ENCODE measurements at places on chromosomes 1 and 21. TPM values are rescaled to one million over a fixed set of nuclear protein-coding genes. Genes with fewer than 3 reads are reported as not detected.

ARHGEF16 gene
- 0.08 TPM for total RNA-seq

ACTA1 gene
- total RNA-seq = not detected

LCE2B gene
- not detected for total RNA-seq

LRRC42 gene
- total RNA-seq = 19.1 TPM

AQP10 gene
- not detected for total RNA-seq

DIO1 gene
- not detected for total RNA-seq

BRDT gene
- not detected for total RNA-seq

PDE9A gene
- 7.4 TPM for total RNA-seq

DPM3 gene
- 66.8 TPM for total RNA-seq

IQGAP3 gene
- 24.9 TPM for total RNA-seq

PLEKHN1 gene
- 3.8 TPM for total RNA-seq

LCE1D gene
- not detected for total RNA-seq

TCHHL1 gene
- total RNA-seq = not detected

CATSPERE gene
- total RNA-seq = 0.58 TPM

COL11A1 gene
- total RNA-seq = not detected

RNF19B gene
- total RNA-seq = 17.9 TPM

SMIM11 gene
- total RNA-seq = 16.7 TPM

CHIT1 gene
- total RNA-seq = 0.19 TPM

BARHL2 gene
- not detected for total RNA-seq

AMY1C gene
- total RNA-seq = not detected

SERPINC1 gene
- total RNA-seq = not detected

CD53 gene
- total RNA-seq = 546 TPM

TMPRSS15 gene
- not detected for total RNA-seq

BEST4 gene
- total RNA-seq = 0.65 TPM

TNNI3K gene
- total RNA-seq = not detected

UAP1 gene
- total RNA-seq = 14.8 TPM

KRTAP15-1 gene
- total RNA-seq = not detected

KCNA3 gene
- total RNA-seq = 84.1 TPM

TFF2 gene
- total RNA-seq = not detected

FAAH gene
- total RNA-seq = 3.5 TPM

FAM72C gene
- total RNA-seq = 7.3 TPM

LAD1 gene
- not detected for total RNA-seq

ABCA4 gene
- total RNA-seq = not detected

ATP6V1G3 gene
- total RNA-seq = not detected

UTP11 gene
- total RNA-seq = 24.1 TPM

MYOG gene
- not detected for total RNA-seq

RWDD3 gene
- 16.1 TPM for total RNA-seq

CBR1 gene
- total RNA-seq = 45.2 TPM

TSSK3 gene
- 1.1 TPM for total RNA-seq

MYBPH gene
- not detected for total RNA-seq

CNN3 gene
- 8.2 TPM for total RNA-seq

KRTAP19-2 gene
- not detected for total RNA-seq

S100A7 gene
- total RNA-seq = not detected

PRCC gene
- 64.1 TPM for total RNA-seq

VWA1 gene
- 0.33 TPM for total RNA-seq

RHBDL2 gene
- not detected for total RNA-seq

PLEKHA6 gene
- 0.03 TPM for total RNA-seq
